ENCODE measurements at places on chromosomes 2 and 18. TPM values are rescaled to one million over a fixed set of nuclear protein-coding genes. Genes with fewer than 3 reads are reported as not detected.

TEX51 gene
- total RNA-seq, result not detected

GRCh38 chr2:185785851-185786473 lies 47.4 kb downstream of the FSIP2 start:
- H3K36me3 ChIP-seq, result no peaks in the 10 kb centered on the region
- DNase-seq, result no peak
- no peak overlapping the region for H3K27ac ChIP-seq
- H3K4me3 ChIP-seq, result no peak overlapping the region
- no peaks in the 10 kb centered on the region for H3K27me3 ChIP-seq

EIF2AK3 gene
- 15.2 TPM for total RNA-seq

KCNJ13 gene
- total RNA-seq, result not detected

MSTN gene
- 0.36 TPM for total RNA-seq

GRCh38 chr2:238561230-238561629 lies 134.5 kb downstream of the ASB1 start:
- DNase-seq, result no peak
- H3K4me1 ChIP-seq, result no peaks in the 10 kb centered on the region
- H3K27ac ChIP-seq, result no peak overlapping the region

- H3K27ac ChIP-seq, result no peak overlapping the region
- H3K4me3 ChIP-seq, result no peak overlapping the region
- H3K4me1 ChIP-seq, result peaks cover 13% of the 10 kb centered on the region
- H3K27me3 ChIP-seq, result no peaks in the 10 kb centered on the region
- H3K36me3 ChIP-seq, result peaks cover 6% of the 10 kb centered on the region
These were observed 92.3 kb downstream of the PRKCE start for GRCh38 chr2:45743531-45744396.

- no peak for DNase-seq
- no peak overlapping the region for H3K4me3 ChIP-seq
- no peaks in the 10 kb centered on the region for H3K27me3 ChIP-seq
- no peaks in the 10 kb centered on the region for H3K4me1 ChIP-seq
- H3K36me3 ChIP-seq, result no peaks in the 10 kb centered on the region
These were observed 33.4 kb downstream of the TRABD2A start for GRCh38 chr2:84847326-84848050.

DNA sequence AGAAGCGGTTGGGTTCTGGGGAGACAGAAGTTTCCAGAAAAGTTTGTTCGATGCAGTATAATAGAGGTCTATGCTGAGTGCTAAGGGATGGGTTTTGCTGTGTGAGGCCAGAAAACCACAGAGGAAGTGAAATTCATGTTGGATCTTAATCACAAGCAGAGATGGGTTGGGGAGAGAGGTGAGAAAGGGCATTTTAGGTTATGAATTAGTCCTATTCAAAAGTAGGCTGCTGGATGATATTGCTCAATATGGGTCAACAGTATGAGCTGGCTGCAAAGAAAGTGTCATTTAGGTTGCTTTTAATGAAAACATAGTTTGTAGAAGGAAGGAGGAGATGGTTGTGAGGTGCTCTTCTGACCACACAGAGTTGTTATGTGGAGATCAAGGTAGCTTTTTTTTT lies 118.8 kb upstream of the LHCGR start:
- H3K36me3 ChIP-seq, result no peaks in the 10 kb centered on the region
- DNase-seq, result no peak
- no peaks in the 10 kb centered on the region for H3K4me1 ChIP-seq
- no peaks in the 10 kb centered on the region for H3K27me3 ChIP-seq
- no peak overlapping the region for H3K27ac ChIP-seq

- H3K27me3 ChIP-seq, result peaks cover 29% of the 10 kb centered on the region
- H3K27ac ChIP-seq, result no peak overlapping the region
- peak overlapping the region; percentile 56 for H3K4me3 ChIP-seq
- no peak for DNase-seq
- peaks cover 47% of the 10 kb centered on the region for H3K4me1 ChIP-seq
These were observed 1.3 kb upstream of the PRSS56 start for GRCh38 chr2:232518844-232519243.

MRO gene
- total RNA-seq, result 0.23 TPM

KCNF1 gene
- total RNA-seq, result 1.1 TPM

- no peaks in the 10 kb centered on the region for H3K36me3 ChIP-seq
- H3K4me1 ChIP-seq, result no peaks in the 10 kb centered on the region
- no peak overlapping the region for H3K27ac ChIP-seq
- no peak overlapping the region for H3K4me3 ChIP-seq
These were observed 143.1 kb downstream of the MCFD2 start for GRCh38 chr2:46772500-46772899.

- H3K4me3 ChIP-seq, result no peak overlapping the region
- no peak overlapping the region for H3K27ac ChIP-seq
- H3K36me3 ChIP-seq, result peaks cover 7% of the 10 kb centered on the region
- H3K27me3 ChIP-seq, result no peaks in the 10 kb centered on the region
- DNase-seq, result no peak
These were observed 14.8 kb downstream of the MBD2 start for GRCh38 chr18:54209471-54210180.

DNA sequence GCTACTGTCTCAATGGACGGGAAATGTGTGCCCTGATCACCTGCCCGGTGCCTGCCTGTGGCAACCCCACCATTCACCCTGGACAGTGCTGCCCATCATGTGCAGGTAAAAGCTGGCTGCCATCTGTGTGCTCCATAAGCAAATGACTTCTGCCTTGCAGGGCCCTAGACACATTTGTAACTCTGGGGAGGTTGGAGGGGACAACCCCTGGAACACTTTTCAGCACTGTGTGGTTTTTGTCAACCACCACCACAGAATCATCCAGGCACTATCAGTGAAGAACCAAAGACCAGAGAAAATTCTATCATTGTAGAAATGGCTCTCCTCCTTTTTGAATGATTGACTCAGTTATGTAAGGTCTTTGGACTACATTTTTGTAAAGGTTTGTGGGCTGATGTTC lies 84.3 kb downstream of the FEZ2 start:
- H3K27ac ChIP-seq, result no peak overlapping the region
- H3K36me3 ChIP-seq, result peaks cover 4% of the 10 kb centered on the region
- peaks cover 15% of the 10 kb centered on the region for H3K4me1 ChIP-seq
- DNase-seq, result no peak

AKAIN1 gene
- not detected for total RNA-seq

INSIG2 gene
- total RNA-seq, result 13.0 TPM

DNA sequence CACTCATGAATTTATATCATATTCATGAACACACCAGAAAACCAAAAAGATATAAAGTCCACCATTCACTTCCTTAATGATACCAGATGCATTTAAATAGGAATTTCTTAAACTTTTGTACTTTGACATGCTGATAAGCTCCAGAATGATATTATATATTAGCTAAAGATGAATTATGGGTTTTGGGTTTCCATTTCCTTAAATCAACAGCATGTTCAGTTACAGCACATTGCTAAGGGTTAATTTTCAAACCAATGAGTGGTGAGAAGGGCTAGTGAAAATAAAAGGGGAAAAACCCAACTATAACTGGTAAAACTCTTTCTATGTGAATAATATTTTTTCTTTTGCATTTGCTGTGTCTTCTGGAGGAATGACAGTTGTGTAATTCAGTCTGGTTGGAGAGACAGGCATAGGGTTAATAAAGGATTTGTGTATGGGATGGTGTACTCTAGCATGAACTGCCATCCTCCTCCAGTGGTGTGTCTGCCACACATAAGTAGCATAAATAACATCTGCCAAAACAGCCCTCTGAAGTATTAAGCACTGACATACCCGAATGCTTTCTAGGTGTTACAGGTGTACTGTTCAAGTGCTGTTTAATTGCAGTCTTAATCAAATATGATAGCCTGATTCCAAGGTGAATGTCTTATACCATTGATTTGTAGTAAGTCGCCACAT lies 19.3 kb upstream of the CPS1 start:
- no peaks in the 10 kb centered on the region for H3K36me3 ChIP-seq
- H3K4me3 ChIP-seq, result no peak overlapping the region
- H3K4me1 ChIP-seq, result peaks cover 10% of the 10 kb centered on the region
- DNase-seq, result no peak

GRCh38 chr2:181785691-181786344 lies 105.5 kb upstream of the NEUROD1 start:
- H3K27ac ChIP-seq, result no peak overlapping the region
- no peaks in the 10 kb centered on the region for H3K36me3 ChIP-seq
- peaks cover 49% of the 10 kb centered on the region for H3K4me1 ChIP-seq
- no peaks in the 10 kb centered on the region for H3K27me3 ChIP-seq
- DNase-seq, result no peak
- H3K4me3 ChIP-seq, result no peak overlapping the region

DNA sequence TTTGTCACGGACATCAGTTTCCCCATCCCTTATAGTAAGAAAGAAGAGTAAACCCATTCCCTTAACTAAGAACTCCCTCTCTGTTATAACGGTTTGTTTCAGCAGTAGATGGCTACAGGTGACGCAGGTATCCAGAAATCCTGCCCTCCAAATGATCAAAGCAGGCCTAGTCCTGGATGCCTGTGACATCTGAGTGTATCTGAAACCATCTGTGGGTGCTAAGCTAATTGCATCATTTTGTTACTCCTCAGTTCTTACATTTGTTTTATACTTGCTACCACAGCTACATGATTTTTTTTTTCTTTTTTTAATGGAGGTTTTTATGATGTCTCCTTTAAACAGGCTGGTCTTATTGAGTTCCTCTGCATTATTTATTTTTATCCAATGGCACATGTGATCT lies 55.1 kb downstream of the AAK1 start:
- H3K36me3 ChIP-seq, result no peaks in the 10 kb centered on the region
- DNase-seq, result no peak
- H3K27me3 ChIP-seq, result no peaks in the 10 kb centered on the region
- H3K27ac ChIP-seq, result no peak overlapping the region
- H3K4me1 ChIP-seq, result peaks cover 15% of the 10 kb centered on the region

REG1B gene
- total RNA-seq, result not detected

DNA sequence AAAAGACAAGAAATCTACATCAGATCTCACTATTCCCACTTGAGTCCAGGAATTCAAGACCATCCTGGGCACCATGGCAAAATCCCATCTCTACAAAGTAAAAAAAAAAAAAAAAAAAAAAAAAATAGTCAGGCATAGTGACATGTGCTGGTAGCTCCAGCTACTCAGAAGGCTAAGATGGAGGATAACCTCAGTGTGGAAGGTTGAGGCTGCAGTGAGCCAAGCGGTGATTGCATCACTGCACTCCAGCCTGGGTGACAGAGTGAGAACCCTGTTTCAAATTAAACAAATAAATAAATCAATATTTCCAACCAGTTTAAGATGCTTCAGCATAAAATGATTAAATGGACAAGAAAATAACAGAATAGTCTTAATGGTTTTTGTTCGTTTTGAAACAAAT lies 197.4 kb downstream of the DSEL start:
- DNase-seq, result no peak
- H3K27ac ChIP-seq, result no peak overlapping the region
- H3K4me1 ChIP-seq, result no peaks in the 10 kb centered on the region
- no peaks in the 10 kb centered on the region for H3K27me3 ChIP-seq

BOLL gene
- not detected for total RNA-seq

- no peaks in the 10 kb centered on the region for H3K36me3 ChIP-seq
- no peak for DNase-seq
- no peak overlapping the region for H3K4me3 ChIP-seq
- no peak overlapping the region for H3K27ac ChIP-seq
- peaks cover 37% of the 10 kb centered on the region for H3K4me1 ChIP-seq
These were observed 9.5 kb downstream of the BIN1 start for GRCh38 chr2:127097471-127097765.

DNA sequence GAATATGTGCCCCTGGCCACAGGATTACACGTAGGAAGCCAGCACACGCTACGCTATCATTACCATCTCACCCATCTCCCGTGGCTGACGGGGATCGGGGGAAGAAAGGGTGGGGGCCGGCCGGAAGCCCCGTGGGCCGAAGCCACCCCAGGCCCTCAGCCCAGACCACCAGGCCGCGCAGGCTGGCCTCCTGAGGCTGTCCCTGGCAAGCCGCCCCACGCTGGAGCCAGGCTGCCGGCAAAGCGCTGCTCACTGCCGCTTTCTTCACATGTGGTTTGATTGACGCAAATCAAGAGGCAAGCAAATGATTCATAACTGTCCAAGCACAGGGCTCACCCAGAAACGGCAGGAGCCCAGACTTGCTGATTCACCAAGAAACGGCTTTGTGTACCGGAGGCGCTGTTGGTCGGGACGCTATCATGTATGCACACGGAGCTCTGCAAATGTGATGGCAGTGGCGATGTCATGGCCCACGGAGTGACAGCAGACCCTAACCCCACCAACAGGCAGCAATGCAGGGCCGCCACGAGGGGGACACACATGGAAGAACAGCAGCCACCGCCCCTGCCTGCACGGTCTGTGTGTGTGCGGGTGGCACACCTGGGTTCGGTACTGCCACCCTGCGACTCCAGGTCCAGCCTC lies 125.7 kb downstream of the HDAC4 start:
- H3K27ac ChIP-seq, result peak overlapping the region; percentile 86
- no peaks in the 10 kb centered on the region for H3K36me3 ChIP-seq

RAD51AP2 gene
- 0.16 TPM for total RNA-seq

GRCh38 chr2:48902521-48902920 lies 147.0 kb upstream of the LHCGR start:
- DNase-seq, result no peak
- H3K27me3 ChIP-seq, result no peaks in the 10 kb centered on the region
- no peaks in the 10 kb centered on the region for H3K36me3 ChIP-seq
- H3K27ac ChIP-seq, result no peak overlapping the region
- peaks cover 14% of the 10 kb centered on the region for H3K4me1 ChIP-seq

DNA sequence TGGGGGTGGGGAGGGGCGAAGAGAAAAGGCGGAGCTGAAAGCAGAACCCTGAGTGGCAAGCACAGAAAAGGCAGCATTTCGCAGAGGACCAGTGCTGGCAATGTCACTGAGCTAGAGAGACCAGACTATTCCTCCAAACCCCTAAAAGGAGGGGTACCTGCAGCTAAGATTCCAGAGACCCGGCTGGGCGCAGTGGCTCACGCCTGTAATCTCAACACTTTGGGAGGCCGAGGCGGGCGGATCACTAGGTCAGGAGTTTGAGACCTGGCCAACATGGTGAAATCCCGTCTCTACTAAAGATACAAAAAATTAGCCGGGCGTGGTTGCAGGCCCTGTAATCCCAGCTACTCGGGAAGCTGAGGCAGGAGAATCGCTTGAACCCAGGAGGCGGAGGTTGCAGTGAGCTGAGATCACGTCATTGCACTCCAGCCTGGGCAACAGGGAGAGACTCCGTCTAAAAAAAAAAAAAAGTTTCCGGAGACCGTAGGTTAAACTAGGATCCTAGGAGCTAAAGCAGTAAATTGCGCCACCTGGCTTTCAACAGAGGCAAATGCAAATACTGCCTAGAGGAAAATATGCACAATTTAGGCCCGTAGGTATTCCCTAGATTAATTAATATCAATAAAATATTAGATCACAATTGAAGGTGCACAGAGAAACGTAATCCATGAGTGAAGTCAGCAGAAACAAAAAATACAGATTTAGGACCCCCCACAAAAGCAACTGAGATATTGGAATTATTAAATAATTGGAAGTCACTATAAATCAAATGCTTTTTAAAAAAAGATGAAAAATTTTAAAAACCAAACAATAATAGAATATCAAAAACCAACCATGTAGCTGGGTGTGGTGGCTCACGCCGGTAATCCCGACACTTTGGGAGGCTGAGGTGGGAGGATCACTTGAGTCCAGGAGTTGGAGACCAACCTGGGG lies 4.9 kb downstream of the UCN start:
- H3K4me3 ChIP-seq, result peak overlapping the region; percentile 45
- no peaks in the 10 kb centered on the region for H3K36me3 ChIP-seq

GRCh38 chr2:63486861-63487290 lies 101.4 kb downstream of the WDPCP start:
- H3K27ac ChIP-seq, result no peak overlapping the region
- H3K4me3 ChIP-seq, result no peak overlapping the region
- peaks cover 7% of the 10 kb centered on the region for H3K4me1 ChIP-seq
- no peaks in the 10 kb centered on the region for H3K27me3 ChIP-seq
- no peak for DNase-seq
- H3K36me3 ChIP-seq, result no peaks in the 10 kb centered on the region
